Ovary (tissue), 10 donors: ENCODE measurements at places on chromosomes 11 and 22. TPM values are rescaled to one million over a fixed set of nuclear protein-coding genes. Genes with fewer than 3 reads are reported as not detected.
A peak's percentile ranks its signal among the peaks of the same experiment; 100 is the strongest.

The UBE2L6 gene
- 36.0 TPM for total RNA-seq

DNA sequence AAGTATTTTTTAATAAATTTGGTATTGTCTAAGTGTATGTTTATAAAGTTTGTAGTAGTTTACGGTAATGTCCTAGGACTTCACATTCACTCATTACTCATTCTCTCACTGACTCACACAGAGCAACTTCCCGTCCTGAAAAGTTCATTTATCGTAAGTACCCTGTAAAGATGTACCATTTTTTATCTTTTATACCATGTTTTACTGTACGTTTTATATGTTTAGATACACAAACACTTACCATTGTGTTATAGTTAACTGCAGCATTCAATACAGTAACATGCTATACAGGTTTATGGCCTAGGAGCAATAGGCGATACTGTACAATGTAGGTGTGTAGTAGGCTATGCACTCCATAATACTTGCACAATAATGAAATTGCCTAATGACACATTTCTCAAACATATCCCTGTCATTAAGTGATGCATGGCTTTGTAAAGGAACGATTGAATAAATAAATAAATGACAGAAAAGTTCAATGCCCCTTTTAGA, 12.5 kb upstream of the CARD18 start:
- DNase-seq, result no peak
- no peaks in the 10 kb centered on the region for H3K4me1 ChIP-seq
- no peaks in the 10 kb centered on the region for H3K27me3 ChIP-seq
- H3K36me3 ChIP-seq, result no peaks in the 10 kb centered on the region
- H3K27ac ChIP-seq, result no peak overlapping the region
- H3K4me3 ChIP-seq, result no peak overlapping the region

GRCh38 chr11:1937616-1938342, 9.4 kb upstream of the MRPL23 start:
- H3K4me1 ChIP-seq, result peaks cover 2% of the 10 kb centered on the region
- H3K4me3 ChIP-seq, result no peak overlapping the region
- H3K36me3 ChIP-seq, result no peaks in the 10 kb centered on the region
- no peak overlapping the region for H3K27ac ChIP-seq
- peak; percentile 6 for DNase-seq

DNA sequence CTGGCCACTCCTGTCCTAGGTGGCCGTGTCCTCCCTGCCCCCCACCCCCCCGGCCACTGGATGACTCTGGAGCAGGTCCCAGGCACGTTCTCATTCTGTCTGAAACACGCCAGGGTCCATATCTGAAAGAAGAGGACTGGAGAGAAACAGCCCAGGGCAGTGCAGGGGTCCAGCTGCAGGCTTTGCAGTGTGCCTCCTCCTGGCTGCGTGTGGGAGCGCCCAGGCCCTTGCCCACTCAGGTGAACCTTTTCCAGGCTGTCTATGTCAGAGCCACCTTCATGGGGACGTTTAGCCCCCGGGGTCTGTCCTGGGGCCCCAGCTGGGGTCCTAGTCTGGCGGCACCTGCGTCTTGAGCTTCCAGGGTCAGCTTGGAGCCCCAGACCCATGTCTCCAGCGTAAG, 15.6 kb downstream of the GRAMD4 start:
- DNase-seq, result no peak
- H3K36me3 ChIP-seq, result no peaks in the 10 kb centered on the region
- H3K27ac ChIP-seq, result no peak overlapping the region
- H3K27me3 ChIP-seq, result no peaks in the 10 kb centered on the region
- H3K4me3 ChIP-seq, result no peak overlapping the region
- no peaks in the 10 kb centered on the region for H3K4me1 ChIP-seq

DNA sequence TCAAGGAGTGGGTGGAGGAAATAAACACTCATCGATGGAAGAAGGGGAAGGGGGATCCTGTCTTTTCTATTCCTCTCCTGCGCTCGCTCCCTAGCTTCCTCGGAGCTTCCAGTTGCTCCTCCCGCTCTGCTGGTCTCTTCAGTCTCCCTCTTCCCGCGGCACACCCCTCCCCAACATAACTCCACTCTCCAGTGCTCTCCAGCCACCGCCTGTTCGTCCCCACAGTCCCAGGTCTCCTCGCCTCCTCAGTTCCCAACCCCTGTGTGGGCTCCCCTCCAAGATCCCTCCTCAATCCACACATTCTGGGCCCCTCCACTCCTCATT, 438 bp downstream of the ZW10 start:
- H3K27ac ChIP-seq, result no peak overlapping the region
- H3K36me3 ChIP-seq, result no peaks in the 10 kb centered on the region
- no peak for DNase-seq
- H3K4me1 ChIP-seq, result peaks cover 6% of the 10 kb centered on the region
- peak overlapping the region; percentile 83 for H3K4me3 ChIP-seq

DNA sequence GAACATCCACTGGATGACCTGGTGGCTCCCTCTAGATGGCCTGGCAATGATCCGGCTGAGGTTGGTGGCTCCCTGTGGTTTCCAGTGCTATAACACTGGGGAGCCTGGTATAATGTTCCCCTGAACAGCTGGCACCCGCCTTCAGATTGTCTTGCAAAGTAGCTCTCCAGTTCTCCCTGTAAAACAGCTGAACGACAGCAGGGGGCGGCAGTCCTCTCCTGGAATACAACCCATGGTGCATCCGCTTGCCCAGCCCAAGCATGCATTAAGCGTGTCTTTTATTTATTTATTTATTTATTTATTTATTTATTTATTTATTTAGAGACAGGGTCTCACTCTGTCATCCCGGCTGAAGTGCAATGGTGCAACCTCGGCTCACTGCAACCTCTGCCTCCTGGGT, 258.9 kb downstream of the BUD13 start:
- H3K27ac ChIP-seq, result no peak overlapping the region
- H3K4me1 ChIP-seq, result no peaks in the 10 kb centered on the region
- H3K36me3 ChIP-seq, result no peaks in the 10 kb centered on the region
- H3K27me3 ChIP-seq, result no peaks in the 10 kb centered on the region
- no peak for DNase-seq

DNA sequence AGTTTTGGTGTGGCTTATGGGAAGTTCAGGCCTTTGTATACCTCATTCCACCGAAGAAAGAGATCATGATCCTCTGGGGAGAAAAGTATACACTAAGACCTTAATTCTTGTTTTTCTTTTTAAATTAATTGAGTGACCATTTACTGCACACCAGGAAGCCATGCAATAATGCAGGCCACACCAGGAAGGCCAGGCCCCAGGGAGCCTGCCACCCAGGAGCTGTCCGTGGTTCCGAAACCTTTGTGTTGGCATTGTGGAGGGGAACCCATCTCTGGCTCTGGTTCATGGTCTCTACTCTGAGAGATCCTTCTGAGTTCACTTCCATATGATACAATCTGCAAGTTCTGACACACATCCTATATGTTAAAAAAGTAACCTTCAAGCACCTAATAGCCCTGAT, 291.8 kb downstream of the MIAT start:
- no peak overlapping the region for H3K27ac ChIP-seq
- H3K4me3 ChIP-seq, result no peak overlapping the region
- H3K4me1 ChIP-seq, result peaks cover 2% of the 10 kb centered on the region
- no peaks in the 10 kb centered on the region for H3K27me3 ChIP-seq
- DNase-seq, result peak; percentile 20

GRCh38 chr22:46446799-46447198, 90.6 kb downstream of the CELSR1 start:
- no peak overlapping the region for H3K4me3 ChIP-seq
- DNase-seq, result no peak
- no peak overlapping the region for H3K27ac ChIP-seq
- H3K36me3 ChIP-seq, result no peaks in the 10 kb centered on the region
- H3K4me1 ChIP-seq, result no peaks in the 10 kb centered on the region
